ENCODE measurements at places on chromosomes 7 and 10.

GRCh38 chr7:23277359-23277989 lies 21.7 kb upstream of the MALSU1 start:
- peak; percentile 73 for DNase-seq

GRCh38 chr10:37379991-37380390 lies 254.6 kb downstream of the ANKRD30A start:
- no peak for DNase-seq

DNA sequence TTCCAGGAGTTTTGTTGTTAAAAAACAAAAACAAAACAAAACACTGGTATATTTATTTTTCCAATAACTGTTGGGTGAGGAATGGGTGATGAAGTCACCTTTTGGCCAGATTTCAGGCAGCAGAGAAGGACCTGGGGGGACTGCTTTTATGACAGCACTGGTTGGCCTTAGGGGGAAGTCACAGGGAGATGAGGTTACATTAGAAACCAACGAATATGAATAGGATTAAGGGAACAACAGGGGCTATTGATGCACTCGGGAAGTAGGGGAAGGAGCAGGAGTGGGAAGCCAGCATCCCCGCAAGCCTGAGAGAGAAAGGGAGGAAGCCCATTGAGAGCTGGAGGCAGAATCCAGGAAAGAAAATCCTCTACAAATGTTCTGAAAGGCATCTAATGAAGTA lies 958.4 kb downstream of the TYW1 start:
- no peak for DNase-seq

GRCh38 chr10:107880185-107880584 lies 715.7 kb upstream of the SORCS1 start:
- no peak for DNase-seq

DNA sequence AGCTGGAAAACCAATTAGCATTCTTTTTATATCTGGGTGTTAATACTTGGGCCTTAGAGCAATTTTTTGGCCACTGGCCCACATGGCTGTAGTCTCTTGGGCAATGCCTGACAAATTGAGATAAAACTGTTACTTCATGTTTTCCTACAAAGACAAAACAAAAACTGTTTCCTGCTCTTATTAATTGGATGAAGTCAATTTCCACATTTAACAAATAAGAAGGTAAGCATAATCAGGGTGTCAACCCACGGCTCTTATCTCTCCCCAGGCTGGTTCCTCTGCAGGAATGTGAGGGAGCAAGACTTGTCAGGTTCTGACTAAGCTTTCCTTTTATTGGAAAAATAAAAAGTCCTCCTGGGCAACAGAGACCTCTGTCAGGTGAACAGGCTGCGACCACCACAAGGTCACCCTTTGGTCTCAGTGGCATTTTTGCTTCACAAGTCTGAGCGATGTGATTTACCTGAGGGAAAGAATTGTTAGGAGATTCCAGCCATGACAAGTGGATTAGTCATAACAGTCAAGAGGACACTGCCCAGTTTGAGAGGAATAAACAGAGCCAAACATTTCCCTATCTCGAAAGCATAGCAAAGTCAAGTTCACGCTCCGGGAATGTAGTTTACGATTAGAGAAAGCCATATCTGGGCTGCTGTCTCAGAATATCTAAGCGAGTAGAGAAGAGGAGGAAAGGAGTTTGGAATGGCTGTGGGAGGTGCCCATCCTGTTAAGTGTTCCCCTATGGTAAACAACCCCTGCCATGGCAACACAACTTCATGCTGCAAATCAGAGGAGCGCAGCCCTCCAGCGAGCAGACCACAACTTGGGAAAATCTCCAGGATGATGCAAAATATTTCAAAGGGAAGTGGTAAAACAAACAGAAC lies 144.4 kb downstream of the TES start:
- DNase-seq: no peak

DNA sequence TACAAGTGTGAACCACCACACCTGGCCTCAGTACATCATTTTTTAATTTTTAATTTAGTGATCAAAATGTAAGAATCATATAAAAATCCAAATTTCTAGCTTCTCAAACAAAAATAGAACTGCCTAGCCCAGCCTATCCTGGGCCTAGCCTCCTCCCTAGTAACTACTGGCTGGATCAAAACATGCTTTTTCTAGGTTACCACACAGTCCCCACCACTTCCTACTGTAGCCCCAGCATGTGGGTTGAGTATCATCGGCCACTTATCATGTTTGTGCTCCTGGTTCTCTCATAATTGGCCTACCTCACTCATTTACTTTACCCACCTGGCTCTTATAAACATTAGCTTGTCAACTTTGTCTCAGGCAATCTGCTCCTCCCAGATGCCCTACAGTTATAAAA lies 52.9 kb downstream of the DNAJC12 start:
- DNase-seq: no peak

GRCh38 chr10:121804460-121804859 lies 123.4 kb downstream of the ATE1 start:
- no peak for DNase-seq

GRCh38 chr10:77478962-77479359 lies 158.6 kb downstream of the KCNMA1 start:
- no peak for DNase-seq

DNA sequence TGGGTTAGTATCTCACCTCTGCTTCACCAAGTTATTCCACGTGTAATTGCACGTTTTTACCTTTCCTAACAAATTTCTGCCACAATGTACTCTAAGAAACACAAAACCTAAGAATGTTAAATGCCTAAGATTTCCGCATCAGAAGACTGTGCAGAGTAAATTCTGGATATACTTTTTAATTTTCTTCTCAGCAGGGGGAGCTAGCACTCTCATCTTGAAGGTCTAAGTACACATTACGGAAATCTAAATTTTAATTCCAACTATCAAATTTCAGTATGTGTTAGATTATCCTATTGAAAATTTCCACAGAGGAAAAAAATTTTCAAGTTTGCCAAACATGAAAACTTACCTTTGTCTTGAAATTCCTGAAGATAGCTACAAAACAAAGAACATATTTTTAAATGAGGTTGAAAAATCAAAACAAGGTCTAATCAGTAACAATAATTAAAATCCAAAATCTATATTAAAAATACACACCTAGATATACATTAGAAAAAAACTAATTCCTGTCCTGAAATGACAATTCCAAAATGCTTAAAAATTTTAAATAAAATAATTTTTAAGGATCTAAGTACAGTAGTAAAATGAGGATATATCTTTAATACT lies 10.5 kb downstream of the SKAP2 start:
- DNase-seq: peak; percentile 13

DNA sequence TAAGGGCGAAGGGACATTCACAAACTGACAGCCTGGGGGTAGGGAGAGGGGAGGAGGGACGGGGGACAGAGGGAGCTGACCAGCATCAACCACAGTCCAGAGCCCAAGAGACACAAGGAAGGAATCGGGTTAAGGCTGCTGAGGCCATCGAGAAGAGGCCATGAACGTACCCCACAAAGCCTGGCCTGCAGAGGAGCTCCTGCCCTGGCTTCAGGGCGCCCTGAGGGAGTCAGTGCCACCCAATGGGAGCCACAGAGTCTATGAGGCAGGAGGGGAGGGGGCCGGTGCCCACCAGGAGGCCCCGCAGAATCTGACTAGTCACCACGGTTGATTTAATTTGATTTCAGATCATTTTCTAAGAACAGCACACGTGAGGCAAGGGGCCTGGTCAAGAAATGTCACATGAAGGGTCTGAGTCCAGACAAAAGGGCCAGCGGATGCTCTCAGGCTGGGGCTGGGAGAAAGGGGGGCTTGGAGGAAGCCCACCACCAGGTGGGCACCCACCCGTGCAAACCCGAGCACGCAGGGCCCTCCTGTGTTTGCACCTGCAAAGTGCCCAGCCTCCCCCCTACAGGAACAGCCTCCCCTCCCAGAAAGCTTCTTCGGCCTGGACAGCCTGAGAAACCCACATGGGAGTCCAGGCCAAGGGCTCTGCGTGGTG lies 40.4 kb downstream of the CAMK2B start:
- DNase-seq: no peak

Measured in NCI-H1694 treated with DMSO at 0.1 percent for 48 hours (cell line).